Tibial artery (tissue), 4 donors: ENCODE measurements at places on chromosomes 2 and 18.

DNA sequence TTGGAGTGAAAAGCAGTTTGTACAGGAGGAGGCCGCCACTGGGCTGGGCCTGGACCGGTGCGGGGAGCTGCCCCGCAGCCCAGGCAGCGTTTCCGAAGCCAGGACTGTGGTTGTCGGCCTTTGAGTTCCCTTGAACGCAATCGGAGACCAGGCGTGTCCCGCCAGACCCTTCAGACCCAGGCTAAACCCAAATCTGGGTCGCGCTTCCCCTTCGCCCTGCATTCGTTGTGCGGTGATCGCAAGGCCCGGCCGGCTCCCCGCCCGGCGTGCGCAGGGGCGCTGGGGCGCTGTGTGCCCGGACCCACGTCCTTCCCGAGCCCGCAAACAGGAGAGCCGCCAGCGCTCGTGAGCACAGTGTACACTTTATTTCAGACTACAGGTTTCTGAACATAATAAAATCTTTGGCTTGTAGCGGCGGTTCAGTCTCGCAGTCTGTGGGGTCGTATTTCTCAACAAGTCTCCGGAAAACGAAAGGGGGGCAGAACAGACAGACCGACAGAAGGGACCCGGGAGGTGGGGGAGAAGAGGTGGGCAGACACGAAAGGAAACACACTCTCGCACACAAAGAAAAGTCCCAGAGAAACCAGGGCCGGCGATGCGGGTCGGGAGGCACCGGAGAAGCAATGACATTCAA is 5.5 kb downstream of the EN1 start:
- no peak for DNase-seq

DNA sequence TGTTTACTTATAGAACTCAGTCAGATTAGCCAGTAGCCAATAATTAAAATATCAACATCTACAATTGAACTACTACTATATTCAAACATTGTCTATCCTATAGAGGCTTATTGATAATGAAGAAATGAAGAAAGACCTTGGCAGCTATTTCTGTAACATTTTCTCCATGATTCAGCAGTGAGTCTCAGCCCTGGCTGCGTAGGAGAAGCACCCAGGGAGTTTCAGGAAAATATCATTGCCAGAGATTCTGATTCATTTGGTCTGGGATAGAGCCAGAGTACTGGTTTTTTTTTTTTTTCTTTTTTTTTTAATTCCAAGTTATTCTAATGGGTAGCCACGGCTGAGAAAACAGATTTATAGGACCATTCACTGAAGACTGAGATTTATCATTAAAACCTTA is 404.8 kb downstream of the TXNL1 start:
- no peak for DNase-seq

GRCh38 chr2:12412898-12413305 is 303.8 kb upstream of the TRIB2 start:
- no peak for DNase-seq

DNA sequence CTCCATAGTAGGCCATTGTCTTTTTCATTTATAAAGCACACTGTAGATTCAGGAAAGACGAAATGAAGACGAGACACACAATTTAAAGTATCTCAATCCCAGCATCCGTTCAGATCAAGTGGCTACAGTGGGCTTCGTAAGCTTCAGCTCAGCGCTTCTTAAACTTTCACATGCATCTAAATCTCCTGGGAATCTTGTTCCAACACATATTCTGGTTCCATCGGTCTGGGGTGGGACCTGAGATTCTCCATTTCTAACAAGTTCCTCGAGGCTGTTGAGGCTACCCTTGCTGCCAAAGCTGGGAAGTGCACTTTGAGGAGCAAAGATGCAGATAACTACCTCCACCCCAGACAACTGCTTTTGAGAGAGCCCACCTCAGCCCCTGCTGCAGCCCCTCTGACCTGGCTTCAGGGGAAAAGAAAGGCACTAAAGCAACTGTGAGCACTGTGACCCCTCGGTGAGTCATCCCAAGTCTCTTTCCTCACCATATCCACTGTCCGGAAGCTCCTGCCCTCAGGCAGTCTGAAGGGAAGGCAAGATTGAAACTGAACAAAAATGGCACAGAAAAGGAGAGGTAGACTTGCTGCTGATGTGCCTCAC is 201.1 kb upstream of the FBXO11 start:
- no peak for DNase-seq

DNA sequence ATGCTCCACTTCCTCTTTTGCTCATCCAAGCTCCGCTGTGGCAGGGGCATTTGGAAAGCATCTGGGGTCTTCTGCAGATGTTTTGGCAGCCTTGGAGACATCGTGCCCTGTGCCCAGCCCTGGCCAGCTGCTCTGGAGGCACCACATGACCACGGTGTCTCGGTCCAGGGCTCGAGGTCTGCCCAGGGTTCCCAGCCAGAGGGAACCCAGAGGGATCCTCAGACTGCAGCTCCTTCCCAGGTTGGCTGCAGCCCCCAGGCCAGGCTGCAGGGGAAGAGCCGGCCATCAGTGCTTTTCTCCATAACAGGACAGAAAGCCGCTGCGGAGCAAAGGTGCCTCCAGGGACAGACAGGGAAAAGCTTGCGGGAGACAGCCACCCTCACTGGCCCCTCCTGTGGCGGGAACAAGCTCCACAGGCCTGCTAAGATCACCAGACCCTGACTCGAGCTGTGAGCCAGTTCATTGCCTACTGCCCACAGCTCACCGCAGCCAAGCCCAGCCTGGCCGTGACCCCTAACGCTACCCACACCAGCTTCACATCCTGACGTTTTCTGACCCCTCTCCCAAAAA is 74.7 kb downstream of the SMAD7 start:
- DNase-seq, result peak; percentile 67

- no peak for DNase-seq
These were observed 640.4 kb upstream of the CHAC2 start for GRCh38 chr2:53127061-53127650.

DNA sequence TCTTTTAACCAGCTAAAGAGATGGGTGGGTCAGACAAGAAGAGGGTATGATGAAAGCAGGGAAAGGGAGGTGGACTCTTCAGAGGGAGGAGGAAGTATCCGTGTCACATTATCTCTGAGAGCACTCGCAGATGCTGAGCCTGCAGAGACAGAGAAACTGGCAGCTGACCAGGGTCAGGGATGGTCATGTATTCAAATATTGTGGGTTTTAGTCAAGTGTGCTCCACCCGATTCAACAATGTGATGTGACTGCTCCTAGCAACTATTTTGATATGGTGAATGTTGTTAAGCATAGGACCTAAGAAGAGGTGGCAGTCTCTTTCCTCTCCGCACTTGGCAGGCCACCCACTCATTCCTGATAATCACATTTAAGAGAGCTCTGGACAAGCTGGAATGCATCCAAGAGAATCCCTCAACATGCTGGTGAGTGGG is 1.3 kb upstream of the CLIP4 start:
- DNase-seq, result peak; percentile 74

- DNase-seq, result no peak
These were observed 8.3 kb downstream of the TNP1 start for GRCh38 chr2:216851486-216852090.

GRCh38 chr2:212949786-212950185 is 201.6 kb downstream of the IKZF2 start:
- no peak for DNase-seq

GRCh38 chr2:152307863-152308262 is 27.1 kb upstream of the FMNL2 start:
- no peak for DNase-seq

DNA sequence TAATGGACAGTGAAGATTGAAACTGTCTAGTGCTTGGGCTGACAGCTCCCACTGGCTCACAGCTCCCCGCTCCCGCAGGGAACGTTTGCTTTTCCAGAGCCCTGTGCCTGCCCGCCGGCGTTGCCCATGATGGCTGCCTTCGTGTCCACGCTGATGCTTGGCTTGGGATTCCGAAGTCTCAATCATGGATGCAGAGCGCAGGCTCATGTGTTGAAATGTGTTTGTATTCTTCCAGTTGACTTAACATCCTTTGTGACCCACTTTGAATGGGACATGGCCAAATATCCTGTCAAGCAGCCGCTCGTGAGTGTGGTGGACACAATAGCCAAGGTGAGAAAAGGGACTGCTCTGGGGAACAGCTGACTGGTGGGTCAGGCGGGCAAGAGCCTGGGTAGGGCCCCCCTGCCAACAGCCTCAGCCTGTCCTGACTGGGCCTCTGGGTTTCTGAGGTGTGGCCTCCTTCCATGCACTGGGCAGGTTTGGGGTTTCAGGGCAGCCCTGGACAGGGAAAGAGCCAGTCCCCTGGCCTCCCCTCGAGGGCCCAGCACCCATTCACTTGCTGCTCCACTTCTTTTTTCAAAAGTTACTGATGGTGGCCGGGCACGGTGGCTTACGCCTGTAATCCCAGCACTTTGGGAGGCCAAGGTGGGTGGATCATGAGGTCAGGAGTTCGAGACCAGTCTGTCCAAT is 42.8 kb downstream of the ATP6V1C2 start:
- no peak for DNase-seq

GRCh38 chr18:69898241-69898861 is 49.3 kb downstream of the CD226 start:
- no peak for DNase-seq

DNA sequence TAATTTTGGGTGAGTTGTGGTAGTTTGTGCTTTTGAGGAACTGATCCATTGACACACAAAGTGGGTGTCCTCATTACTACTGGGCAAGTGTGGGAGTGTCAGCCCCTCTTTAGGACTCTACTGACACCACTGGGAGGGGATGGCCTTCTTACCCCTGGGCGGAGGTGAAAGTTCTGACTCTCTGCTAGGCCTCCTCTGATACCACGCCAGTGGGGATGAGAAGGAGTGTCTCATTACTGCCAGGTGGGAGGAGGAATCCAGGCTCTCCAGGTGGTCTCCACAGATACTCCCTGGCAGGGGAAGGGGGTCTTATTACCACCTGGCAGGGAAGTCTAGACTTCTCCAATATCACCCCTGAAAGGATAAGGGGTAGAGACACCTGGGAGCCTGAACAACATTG is 9.1 kb downstream of the LCLAT1 start:
- DNase-seq, result no peak

- no peak for DNase-seq
These were observed 106.2 kb downstream of the CPO start for GRCh38 chr2:207045531-207045930.

DNA sequence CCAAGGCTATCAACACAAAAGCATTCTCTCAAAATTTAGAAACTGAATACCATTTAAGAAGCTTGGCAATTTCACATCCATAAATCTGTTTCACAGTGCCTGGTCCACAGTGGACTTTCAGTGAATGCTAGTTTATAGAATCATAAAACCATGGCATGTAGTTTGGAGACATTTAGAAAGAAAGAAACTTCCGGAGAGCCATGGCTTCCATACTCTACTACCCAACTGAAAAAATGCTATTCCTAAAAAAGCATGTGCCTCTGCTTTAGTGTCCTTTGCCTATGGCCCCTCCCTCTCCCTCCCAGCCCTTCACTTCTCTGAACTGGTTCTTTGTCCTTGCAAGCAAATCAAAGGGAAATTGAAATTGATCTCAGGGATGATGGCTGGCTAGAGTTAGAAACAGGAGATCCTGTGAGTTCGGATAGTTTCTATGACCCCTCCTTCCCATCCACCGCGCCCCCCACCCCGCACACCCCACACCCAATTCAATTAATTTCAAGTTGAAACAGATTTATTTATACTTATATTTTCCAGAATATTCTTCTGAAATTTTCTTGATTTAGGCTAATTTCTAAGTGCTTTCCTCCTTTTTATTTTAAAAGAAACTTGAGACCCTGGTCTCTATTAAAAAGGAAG is 248.3 kb downstream of the TRIB2 start:
- DNase-seq, result no peak

DNA sequence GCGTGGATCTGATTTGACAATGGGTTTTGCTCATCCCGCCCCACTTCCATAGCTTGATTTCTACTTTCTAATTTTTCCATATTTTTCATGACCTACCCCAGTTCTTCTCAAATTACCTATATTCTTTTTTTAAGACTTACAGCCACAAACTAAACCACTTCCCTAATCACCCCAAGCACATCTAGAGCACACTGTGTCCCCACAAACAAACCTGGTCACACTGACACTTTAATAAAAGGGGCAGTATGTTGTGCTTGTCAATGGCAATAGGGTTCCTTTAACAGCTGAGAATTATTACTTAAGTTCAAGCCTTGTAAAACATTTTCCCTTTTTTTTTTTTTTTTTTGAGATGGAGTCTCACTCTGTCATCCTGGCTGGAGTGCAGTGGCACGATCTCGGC is 47.1 kb downstream of the MREG start:
- DNase-seq, result no peak

GRCh38 chr2:1515986-1516797 is 102.9 kb downstream of the TPO start:
- DNase-seq, result no peak

- DNase-seq, result no peak
These were observed 213.8 kb downstream of the HRH4 start for GRCh38 chr18:24674200-24674599.

DNA sequence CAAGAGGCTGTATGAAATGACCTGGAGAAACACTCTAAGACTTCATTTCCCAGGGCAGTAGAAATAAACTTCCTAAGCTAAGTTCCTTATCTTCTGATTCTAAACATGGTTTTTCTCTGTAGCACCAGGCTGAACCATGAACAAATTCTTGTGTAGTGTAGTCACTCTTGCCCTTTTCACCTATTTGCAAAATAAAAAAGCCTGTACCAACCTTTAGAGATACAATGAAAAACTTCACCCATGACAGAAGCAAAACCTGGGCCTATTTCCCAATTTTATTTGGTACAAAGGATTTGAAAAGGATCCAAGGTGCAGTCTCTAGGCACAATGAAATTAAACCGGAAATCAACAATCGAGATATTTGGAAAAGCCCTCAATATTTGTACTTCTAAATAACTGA is 43.6 kb downstream of the POLR1A start:
- no peak for DNase-seq

GRCh38 chr2:144258154-144258553 is 261.8 kb downstream of the ZEB2 start:
- DNase-seq, result no peak

DNA sequence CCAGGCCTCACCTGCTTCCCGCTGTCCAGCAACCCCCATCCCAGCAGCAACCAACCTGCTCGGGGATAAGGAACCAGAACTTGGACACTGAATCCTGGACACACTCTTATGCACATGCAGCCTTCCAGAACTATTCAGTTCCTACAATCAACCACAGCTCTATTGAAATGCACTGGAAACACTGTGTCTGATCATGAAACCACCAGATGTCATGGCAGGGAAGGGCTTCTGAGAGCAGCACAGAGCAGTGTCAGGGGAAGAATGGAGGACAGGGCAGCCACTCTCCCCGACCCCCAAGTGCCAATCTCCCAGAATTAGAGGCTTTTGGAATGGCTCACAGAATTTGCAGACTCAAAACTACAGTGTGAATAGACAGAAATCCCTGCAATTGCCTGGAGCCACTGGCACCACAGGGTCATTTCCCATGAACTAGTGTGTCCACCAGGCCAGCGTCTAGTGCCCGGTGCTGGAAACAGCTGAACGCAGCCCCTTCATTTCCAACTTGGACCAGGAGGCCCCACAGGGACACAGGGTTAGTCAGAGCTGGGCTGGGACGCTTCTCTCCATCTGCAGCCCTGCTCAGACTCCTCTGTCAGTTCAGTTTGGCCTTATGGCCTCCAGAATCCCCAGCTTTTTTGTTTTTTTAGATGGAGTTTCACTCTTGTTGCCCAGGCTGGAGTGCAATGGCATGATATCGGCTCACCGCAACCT is 25.5 kb downstream of the MRPL35 start:
- no peak for DNase-seq
